C1 segment of cervical spinal cord (tissue), 14 donors: ENCODE measurements at places on chromosomes 5 and 9.
A peak's percentile ranks its signal among the peaks of the same experiment; 100 is the strongest.

- no peak for DNase-seq
Measured at GRCh38 chr5:130295235-130295634, 391.0 kb downstream of the CHSY3 start.

GRCh38 chr5:1666812-1667588 lies 132.6 kb downstream of the MRPL36 start:
- peak; percentile 18 for DNase-seq

GRCh38 chr9:69097064-69097463 lies 61.5 kb downstream of the FXN start:
- DNase-seq: no peak

GRCh38 chr5:128870923-128871322 lies 94.4 kb upstream of the SLC27A6 start:
- DNase-seq: no peak

DNA sequence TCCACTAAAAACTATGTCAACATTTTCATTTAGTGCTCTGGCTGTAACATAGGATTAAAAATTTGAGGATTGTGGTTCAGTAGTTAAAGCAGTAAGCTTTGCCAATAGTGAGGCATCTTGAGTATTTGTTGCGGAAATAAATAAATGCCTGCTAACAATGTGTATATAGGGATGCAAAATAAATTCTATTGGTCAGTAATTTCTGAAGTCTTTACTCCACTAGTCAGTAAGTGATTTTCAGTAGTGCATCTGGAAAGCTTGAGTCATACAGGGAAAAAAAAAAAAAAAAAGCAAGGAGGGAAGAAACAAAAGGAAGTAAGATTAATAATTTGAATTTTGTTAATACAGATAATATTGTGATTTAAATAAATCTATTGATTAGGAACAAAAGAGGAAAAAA lies 21.0 kb downstream of the NIPBL start:
- no peak for DNase-seq

DNA sequence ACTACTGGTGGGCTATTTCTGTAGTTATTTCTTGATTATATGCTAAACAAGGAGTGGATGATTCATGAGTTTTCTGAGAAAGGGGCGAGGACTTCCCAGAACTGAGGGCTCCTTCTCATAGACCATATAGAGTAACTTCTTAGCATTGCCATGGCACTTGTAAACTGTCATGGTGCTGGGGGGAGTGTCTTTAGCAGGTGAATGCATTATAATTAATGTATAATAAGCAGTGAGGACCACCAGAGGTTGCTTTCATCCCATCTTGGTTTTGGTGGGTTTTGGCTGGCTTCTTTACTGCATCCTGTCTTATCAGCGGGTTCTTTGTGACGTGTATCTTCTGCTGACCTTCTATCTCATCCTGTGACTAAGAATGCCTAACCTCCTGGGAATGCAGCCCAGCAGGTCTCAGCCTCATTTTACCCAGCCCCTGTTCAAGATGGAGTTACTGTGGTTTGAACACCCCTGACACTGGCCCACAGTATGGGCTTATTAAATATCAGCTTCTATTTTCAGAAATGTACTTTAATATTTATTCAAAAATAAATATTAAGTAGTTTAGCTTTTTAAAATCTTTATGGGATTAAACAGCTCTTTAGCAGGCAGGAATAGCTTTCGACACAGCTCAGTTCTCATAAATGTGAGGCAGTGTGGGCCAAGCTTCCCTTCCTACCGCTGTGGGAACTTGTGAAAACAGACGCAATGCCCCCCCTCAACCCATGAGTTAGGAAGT lies 44.4 kb downstream of the GALNT12 start:
- DNase-seq: no peak

- no peak for DNase-seq
Measured at GRCh38 chr9:35232867-35233544, 71.2 kb downstream of the UNC13B start.

DNA sequence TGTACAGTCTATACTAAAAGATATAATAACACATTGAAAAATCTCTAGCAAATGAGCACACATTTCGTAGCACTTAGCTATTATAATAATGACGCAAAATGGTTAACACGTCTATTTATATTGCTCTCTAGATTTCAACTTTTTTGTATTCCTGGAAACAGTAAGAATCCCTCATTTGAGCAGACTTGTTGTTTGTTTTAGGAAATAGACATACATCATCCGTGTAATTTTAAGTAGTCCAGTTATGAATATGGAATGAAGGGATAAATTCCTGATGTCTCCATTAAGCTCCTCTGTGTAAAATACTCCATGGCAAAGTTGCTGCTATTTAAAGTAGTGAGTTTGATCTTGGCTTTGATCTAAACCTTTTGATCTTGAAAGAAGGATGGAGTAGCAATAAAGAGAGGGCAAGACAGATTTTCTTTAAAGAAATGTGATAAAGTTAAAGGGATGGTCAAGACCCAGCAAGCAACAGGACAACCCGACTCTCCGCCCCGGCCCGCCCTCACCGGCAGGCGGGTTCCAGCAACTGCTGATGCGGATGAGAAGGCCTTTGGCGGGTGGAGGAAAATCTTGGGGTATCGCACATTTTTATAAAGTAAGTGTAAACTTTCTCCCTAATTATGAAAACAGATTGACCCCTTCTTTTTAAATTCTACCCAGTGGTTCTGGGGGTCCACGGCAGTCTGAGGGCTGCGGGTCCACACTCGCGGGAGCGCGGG lies 277.4 kb downstream of the AOPEP start:
- no peak for DNase-seq

DNA sequence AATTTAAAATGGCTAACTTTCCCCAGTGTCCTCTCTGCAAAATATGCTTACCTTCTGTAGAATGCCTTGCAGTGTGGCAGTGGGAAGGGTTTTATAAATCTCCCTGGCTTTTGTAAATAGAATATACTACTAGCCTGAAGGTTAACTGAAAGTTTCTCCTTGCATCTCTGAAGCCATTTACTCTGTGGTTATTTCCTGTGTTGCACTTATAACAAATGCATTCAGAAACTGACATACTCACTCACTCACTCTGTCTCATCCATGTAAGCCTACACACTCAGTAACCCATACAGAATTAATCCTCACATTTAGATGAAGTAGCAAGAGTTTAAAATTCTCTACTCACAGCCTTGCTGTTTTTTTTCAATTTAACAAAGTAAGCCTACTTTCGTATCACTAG lies 87.1 kb upstream of the SH3GL2 start:
- no peak for DNase-seq

GRCh38 chr5:54845567-54845941 lies 139.8 kb downstream of the ESM1 start:
- no peak for DNase-seq

DNA sequence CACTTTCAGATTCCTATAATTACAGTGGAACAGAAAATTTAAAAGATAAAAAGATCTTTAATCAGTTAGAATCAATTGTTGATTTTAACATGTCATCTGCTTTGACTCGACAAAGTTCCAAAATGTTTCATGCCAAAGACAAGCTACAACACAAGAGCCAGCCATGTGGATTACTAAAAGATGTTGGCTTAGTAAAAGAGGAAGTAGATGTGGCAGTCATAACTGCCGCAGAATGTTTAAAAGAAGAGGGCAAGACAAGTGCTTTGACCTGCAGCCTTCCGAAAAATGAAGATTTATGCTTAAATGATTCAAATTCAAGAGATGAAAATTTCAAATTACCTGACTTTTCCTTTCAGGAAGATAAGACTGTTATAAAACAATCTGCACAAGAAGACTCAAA lies 29.5 kb downstream of the ZFYVE16 start:
- DNase-seq: no peak

DNA sequence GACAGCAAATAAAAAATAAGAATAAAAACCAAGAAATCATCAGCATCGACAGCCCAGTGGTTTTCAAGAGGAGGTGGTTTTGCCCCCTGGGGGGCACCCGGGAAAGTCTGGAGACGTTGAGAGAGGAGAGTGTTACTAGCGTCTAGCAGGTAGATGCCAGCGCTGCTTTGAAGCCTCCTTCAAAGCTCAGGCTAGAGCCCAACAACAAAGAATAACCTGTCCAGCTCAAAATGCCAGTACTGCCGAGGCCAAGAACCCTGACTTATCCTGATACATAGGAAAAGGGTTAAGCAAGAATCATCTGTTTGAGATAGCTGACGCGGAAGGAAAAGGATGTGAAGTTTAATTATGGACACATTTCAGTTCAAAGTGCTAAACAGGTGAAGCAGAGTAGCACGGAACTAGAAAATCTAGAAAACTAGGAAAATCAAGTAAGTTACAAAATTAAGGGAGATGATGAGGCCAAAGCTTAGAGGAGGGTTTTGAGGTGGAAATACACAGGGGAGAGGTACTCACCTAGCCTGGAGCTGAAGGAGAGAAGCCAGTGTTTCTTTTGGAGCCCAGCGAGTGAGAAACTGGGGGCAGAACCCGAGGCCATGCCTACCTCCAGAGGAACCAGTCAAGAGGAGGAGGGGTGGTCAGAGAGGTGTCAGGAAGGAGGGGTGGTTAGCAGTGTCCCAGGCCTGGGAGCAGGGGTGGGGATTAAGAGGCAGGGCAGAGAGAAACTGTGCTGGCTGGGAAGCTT lies 121.0 kb upstream of the RETREG1 start:
- DNase-seq: no peak

DNA sequence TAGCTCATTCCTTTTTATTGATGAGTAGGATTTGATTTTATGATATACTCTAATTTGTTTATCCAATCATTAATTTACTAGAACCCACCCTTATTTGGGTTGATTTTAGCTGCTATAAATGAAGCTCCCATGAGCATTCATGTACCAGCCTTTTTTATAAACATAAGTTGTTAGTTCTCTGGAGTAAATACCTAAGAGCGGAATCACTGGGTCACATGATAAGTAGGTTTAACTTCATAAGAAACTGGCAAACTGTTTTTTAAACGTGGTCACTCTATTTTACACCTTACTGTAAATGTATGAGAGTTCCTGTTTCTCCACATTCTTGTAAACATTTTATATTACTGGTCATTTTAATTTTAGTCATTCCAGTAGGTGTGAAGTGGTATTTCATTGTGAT lies 364.6 kb downstream of the NPR3 start:
- no peak for DNase-seq

GRCh38 chr5:179805529-179806249 lies 977 bp downstream of the MGAT4B start:
- DNase-seq: peak; percentile 37

- DNase-seq: no peak
Measured at GRCh38 chr5:33321026-33321425, 119.7 kb upstream of the TARS1 start.

DNA sequence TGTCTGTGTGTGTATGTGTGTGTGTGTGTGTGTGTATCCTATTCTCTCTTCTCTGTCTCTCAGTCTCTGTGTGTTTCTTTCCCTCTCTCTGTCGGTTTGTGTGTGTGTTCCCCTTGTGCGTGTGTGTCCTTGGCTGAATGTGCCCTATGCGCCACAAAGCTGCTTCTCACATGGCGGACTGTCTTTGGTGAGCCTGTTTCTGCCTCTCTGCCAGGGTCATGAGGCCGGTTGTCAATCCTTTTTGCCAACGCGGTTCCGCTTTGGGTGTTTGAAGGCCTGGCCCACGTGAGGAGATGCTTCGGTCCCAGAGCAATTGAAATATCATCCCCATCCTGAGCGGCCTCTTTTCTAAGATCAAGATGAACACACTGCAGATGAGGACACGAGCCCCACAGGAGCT lies 476.0 kb downstream of the SPATA31A7 start:
- no peak for DNase-seq

GRCh38 chr5:58407042-58407719 lies 52.7 kb downstream of the PLK2 start:
- no peak for DNase-seq

DNA sequence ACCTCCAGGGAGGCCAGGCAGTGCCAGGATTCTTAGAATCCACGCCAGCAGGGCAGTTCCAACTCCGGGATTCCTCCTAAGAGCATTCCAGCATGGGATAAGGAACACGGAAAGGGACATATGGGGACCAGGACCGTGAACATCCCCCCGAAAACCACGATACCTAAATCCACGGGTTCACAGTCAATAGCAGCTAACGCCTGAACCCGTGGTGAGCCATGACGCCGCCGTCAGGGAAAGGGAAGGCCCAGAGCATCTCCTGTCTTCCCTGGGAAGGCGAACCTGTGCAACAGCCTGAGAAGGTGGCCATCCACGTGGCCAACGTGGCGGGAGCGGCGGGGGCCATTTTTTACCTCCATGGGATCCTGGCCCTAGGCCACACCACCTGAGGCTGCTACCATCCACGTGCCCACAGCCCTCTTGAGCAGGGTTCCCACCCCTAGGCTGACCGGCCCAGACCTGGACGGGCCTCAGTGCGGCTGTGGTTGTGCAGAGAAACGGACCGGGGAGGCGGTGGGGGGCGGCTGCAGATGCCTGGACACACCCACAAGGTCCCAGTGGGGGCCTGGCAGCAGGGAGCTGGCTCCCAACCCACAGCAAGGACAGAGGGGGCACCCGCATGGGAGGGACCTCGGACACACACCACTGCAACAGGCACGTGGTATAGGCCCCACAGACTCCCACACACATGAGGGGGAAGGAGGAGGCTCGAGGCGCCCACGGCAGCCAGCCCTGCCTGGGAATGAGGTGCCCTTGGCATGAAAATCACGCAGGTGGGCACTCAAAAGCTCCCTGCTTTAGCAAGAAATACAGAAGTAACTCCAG lies 42.8 kb downstream of the SLC12A7 start:
- DNase-seq: no peak

DNA sequence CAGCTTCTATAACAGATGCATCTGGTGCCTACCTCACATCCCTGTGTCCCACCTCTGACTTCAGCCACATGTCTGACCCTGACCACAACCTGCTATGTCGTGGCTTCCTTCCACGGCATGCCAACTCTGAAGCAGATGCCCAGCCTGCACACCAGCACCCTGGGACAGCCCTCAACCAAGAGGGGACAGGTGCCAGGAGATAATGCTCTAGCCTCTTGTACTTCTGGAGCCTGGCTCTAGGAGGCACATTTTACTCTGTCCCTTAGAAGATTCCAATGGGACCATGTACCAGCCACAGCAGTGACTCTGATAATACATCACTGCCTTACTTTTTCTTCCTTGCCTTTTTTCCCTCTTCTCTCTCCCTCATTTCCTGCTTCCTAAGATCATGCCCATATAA lies 51.4 kb downstream of the EBF1 start:
- no peak for DNase-seq

GRCh38 chr5:154977409-154977808 lies 36.1 kb upstream of the KIF4B start:
- no peak for DNase-seq

DNA sequence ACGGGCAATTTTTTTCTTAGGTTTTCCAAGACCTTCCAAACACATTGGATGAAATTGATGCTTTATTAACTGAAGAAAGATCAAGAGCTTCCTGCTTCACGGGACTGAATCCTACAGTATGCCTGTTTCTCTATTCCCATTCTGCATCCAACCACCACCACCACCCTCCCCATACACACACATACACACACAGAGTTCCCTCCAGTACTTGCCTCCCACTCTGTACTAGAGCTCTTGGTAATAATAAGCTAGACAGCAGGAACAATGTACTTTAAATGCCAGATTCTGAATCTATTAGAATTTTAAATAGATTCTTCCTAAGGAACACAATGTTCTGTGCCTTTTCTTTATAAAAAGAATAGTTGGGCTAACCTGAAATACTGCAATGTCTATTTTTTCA lies 67.4 kb downstream of the KLF9 start:
- no peak for DNase-seq

GRCh38 chr5:174839196-174839595 lies 114.8 kb downstream of the MSX2 start:
- DNase-seq: no peak
